HEK293T (cell line): ENCODE measurements at places on chromosomes 11 and 22.
A peak's percentile ranks its signal among the peaks of the same experiment; 100 is the strongest.

DNA sequence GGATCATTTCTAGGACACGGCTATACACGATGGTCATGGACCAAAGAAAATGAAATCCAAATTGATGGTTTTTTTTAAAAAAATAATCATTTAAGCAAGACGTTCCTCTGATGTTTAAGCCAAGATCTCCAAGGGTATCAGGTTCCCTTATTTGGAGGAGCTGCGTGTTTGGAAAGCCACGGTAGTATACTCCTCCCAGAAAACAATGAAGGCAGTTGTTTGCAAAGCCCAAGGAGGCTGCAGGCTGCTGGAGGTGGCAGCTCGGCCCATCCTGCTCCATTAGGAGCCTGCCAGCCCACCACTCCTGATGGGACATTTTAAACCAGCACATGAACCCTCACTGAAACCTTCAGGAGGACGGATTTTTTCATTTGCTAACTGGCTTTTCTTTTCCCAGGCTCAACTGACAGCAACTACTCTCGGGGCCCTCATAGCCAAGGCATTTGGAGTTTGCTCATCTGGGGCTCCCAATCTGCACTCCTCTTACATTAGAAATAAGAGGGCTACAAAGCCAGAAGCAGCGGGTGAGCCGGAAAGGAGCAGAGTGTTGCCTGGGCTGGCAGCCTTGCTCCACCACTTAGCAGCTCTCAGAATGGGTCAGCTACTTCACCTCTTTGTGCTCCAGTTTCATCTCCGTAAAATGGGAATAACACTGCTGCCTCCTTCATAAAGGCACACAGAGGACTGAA is 58.4 kb downstream of the ABTB2 start:
- no peak for DNase-seq

DNA sequence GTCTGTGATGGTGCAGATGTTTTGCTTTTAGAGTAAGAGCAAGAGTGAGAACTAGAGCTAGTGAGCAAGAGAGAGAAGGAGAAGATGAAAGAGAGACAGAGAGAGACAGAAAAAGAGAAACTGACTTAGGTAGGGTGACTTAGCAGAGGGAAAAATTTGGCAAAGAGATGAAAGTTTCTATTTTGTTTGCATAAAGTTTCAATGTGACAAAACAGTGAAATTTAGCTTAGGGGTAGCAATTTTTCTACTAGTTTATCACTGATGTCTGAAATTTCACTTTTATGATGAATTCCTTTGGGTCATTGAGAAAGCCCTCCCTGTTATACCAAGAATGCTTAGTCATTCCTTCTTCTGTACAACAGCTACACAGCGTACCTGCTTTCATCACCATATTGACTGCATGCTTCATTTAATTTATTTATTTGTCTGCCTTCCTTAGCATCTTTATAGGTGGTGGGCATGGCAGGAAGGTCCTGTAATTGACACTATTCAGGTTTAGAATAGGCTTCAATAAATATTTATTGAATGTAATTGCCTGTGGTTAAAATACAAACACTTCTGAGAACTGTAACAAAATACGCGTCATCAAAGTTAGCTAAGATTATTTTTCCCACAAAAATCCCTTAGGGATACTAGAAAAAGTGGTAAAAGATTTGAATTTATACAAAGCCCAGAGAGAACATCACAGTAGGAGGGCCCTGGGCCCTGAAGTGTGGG is 19.9 kb upstream of the CTSC start:
- DNase-seq = peak; percentile 16

DNA sequence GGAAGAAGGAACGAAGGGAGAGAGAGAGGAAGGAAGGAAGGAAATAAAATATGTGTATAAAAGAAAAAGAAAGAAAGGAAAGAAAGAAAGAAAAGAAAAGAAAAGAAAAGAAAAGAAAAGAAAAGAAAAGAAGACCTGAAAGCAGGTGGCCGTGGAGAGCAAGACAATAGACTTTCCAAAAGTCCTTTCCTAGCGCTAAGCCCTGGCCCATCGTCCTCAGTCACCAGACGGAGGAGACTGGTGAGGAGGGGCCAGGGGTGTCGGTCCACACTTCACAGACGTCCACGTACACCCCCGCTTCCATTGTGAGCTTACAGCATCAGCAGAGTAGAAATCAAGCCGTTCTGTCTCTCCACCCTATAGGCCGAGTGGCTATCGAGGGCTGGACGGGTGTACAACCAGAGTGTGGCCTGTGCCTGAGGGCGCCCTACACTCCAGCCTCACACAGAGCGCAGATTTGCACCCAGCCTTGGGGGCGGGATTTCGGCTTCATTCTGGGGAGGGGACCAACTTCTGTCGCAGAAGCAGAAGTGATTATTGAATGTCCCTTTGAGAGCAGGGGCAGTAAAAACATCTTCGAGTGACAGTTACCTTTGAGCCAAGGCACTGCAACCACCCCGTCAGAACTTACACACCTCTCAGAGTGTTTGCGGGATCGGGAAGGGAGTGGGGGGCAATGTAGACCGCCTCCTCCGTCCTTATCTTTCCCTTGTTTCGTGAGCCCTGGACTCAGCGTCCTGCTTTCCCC is 2.0 kb upstream of the BSX start:
- DNase-seq = no peak

DNA sequence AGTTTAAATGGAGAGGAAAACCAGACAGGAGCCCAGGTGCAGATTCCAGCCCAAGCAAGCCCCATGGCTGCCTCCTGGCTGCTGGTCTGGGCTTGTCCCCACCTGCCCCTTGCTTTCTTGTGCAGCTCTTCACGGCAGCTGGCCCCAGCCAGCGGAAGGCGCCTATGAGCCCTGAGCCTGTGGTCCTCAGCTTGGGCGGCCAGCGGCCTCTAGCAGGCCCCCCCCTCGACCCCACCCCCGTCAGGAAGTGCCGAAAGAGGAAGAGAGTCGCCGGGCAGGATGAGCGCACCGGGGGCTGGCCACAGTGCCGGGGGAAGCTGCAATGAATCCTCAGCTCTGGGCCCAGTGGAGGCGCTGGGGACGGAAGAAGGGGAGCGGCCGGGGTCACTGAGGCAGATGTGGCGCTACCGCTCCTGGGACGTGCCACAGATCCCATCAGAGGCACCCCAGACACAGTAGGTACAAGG is 2.1 kb upstream of the DGKZ start:
- DNase-seq = no peak

GRCh38 chr11:10908215-10908951 is 50.5 kb upstream of the ZBED5 start:
- no peak for DNase-seq

- no peak for DNase-seq
Measured at GRCh38 chr22:42895087-42895486, 38.0 kb upstream of the ARFGAP3 start.

DNA sequence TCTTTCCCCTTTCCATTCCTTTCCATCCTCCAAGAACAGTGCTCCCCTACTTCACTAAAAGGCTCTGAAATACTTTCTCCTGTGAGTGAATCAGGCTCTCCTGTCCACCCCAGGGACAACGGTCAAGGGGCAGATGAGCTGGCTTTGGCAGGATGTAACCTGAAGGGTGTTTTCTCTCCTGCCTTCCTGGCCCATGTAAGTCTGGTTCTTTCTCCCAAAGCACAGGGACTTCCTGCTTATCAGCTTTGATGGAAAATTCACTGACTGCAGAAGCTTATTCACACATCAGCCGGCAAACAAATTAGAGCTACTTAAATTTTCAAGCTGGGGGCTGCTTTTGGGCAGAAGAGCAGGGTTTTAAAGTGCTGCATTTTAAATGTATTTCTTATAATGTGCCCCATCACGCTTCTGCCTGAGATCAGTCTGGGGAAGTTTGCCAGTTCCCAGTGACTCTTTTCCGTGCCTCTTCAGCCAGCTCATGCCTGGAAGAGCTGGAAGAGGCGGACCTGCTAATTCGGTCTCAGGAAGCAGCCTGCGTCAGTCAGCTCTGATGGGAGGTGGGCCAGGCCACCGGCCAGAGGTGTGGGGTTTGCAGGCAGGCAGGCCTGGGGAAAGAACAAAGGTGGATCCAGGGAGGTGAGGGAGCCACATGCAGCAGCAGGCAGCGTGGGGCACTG is 140.4 kb upstream of the TBCEL start:
- DNase-seq = no peak

DNA sequence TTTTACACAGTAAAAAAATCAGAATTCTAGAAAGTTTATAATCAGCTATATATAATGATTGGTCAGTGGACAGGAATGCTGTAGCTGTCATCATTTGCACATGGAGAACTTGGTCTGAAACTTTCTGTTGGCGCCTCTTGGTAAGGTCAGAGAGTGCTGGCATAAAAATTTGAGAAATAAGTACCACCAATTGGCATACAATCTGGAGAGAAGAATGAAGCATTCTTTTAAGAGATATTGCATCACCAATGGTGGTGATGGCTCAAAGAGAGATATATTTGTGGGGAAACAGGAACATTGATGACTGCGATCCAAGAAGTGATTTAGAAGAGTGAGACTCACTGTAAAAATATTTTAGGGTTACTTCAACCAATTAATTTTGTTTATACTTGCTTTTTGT is 19.8 kb upstream of the OOSP1 start:
- DNase-seq = no peak

DNA sequence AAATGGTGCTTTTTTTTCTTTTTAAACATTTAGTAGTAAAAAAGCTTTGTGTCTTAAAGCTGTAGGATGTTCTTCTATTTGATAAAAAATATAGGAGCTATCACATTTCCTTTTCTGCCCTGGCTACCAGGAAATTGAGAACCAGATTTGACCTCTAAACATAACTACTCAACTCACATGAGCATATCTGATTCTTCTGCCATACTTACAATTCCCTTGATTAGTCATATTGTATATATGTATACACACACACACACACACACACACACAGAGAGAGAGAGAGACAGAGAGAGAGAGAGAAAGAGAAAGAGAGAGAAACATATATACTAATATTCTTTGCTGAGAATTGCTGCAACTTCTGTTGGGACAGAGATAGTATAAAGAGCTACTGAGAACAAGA is 23.0 kb upstream of the GDPD4 start:
- DNase-seq = no peak

DNA sequence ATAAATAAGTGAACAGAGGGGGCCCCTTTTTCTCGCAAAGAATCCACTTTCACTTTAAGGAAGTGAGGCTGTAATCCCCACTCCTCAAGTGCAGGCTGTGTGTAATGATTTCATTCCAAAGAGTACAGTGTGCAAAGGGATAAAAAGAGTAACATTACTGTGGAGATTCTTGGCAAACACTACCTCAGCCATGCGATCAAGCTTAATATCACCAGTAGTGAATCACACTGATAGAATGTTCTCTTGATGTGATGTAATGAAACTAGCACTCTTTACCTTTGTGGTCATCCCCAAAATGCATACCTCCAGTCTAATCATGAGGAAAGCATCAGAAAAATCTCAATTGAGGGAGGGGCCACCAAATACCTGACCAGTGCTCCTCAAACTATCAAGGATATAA is 246.1 kb upstream of the CHORDC1 start:
- no peak for DNase-seq

GRCh38 chr11:1738380-1738779 is 12.0 kb downstream of the IFITM10 start:
- DNase-seq = no peak

- no peak for DNase-seq
Measured at GRCh38 chr11:45665933-45666647, 668 bp upstream of the CHST1 start.

DNA sequence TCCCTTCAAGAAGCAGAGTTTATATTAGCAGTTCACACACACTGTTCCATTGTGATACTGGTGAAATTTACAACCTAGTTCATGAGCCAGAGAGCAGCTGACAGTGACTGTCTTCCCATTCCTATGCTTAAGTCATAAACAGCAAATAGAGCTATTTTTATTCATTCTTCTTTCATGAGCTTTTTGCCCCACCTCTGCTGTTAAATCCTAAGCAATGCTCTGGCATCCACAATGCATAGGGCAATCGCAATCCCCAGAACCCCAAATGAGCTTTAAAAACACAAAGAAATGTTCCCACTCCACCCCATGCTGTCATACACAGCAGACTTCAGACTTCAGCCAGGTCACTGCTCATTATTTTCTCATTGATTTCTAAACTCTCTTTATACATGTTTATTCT is 307.5 kb downstream of the ETS1 start:
- no peak for DNase-seq

- DNase-seq = no peak
Measured at GRCh38 chr22:27203276-27203660, 545.9 kb downstream of the MIAT start.

DNA sequence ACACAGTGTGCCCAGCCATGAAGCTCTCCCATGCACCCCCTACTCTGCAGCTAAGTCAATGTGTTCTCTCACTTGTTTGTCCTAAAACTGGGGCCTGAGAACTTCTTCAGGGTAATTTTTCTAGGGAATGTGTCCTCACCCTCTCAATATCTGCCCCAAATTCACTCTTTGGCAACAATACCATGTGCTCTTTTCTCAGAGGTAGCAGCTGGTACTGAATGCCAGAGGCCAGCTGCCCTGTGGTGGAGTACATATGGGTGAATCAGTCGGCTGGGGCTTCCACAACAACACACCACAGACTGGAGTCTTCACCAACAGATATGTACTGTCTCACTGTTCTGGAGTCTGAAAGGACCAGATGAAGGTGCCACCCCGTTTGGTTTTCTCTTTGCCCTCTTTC is 97.7 kb upstream of the TOP3B start:
- DNase-seq = no peak

- no peak for DNase-seq
Measured at GRCh38 chr11:57406337-57406904, 16.0 kb upstream of the PRG2 start.

- DNase-seq = no peak
Measured at GRCh38 chr11:2771758-2772466, 72.1 kb upstream of the KCNQ1OT1 start.

DNA sequence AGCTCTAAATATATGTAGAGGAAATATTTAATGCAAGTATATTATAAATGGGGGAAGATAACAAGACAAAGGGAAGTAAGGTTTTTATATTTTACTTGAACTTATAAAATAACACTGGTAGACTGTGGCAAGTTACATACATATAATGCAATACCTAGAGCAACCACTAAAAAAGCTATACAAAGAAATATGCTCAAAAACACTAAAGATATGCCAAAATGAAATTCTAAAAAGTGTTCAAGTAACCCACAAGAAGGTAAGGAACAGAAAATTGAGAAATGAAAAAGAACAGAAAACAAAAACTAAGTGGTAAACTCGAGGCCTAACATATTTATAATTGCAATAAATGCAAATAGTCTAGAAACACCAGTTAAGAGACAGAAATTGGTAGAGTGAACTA is 32.5 kb downstream of the BTG4 start:
- DNase-seq = no peak

DNA sequence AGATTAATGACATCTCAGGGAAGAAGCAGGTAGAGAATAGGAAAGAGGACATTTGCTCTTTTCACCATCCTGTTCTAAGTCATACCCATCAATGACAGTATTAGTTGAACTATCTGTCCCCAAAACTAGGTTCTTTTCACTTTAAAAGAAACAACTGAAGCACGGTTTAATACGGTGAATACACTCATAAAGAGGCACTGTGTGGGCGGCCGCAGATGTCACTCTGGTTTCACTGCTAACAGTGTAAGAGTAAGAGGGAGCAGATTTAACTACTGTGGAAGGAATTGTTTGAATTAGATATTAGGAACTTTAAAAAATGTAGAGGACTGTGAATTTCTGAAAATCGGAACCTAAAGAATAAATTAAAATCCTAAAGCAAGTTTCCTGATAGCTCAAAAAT is 49.5 kb downstream of the VSIG10L2 start:
- no peak for DNase-seq

GRCh38 chr22:49102367-49102766 is 725.3 kb downstream of the BRD1 start:
- no peak for DNase-seq
